ENCODE measurements at places on chromosomes 3 and 15.

DNA sequence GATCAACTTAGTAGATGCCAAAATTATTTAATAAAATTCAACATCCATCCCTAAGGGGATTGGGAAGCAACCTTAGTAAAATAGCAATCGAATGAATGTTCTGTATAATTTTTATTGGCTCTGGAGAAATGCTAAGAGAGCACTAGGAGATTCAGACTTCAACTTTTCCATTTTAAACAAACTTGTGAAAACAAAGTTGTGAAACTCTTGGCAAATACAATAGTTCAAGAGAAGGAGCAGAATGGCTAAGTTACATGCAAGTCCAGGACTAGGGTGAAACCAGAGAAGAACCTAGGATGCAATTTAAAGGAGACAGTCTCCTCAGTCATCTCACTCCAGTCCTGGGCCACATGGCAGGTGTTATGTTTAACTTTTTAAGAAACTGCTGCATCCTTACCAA, 16.7 kb upstream of the ZNF280D start:
- no peak for DNase-seq

DNA sequence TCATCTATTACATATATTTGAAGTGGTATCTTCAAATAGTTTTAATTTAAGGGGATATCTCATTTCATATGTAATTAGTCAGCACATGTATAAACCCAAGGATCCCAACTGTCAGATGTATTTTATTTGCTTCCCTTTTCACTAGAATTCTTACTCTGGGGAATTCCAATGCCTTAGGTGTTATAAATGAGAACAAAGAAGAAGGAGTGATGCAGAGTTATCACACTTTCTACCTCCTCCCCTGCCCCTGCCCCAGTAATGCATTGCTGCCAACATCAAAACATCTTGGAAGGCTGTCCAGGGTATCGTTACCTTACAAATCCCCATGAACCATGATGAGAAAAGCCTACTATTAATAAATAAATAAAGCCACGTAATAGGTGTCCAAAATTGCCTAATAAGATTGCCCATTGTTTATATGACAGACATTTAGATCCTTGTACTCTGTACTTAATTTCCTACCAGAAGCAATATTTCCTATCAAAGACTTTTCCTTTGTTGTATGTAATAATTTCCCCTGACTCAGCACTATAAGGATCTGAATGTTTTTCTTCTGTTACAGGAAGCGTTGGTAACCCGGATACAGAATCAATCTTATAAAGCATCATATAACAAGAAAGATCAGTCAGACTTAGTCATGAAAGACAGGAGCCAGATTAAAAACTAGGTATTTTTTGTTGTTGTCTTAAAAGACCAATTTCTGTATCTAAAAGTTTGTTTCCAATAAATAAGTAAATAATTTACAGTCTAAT, 38.8 kb downstream of the CBLB start:
- peak; percentile 64 for DNase-seq

DNA sequence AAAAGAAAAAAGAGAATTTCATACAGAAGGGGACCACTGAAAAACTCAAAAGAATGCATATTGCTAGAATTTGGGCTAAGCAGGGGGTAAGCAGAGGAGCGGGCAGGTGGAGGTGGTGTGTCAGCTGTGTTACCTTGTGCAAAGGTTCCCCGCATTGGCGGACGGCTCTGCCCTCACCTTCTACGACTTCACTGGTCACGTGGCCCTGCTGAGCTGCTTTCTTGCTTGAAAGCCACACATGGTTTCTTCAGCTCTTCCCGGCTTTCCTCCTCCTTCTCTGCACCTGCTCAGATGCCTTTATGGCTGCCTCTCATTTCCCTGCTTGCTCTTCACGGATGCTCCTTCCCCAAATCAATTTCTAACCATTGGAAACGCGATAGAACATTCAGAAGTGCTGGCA, 30.5 kb downstream of the FAH start:
- DNase-seq: no peak

- DNase-seq: no peak
These were observed 171.1 kb upstream of the TLE3 start for GRCh38 chr15:70268698-70269251.

GRCh38 chr3:69542089-69542804, 156.4 kb upstream of the FRMD4B start:
- DNase-seq: no peak

GRCh38 chr3:106001923-106002322, 133.1 kb upstream of the CBLB start:
- DNase-seq: no peak

DNA sequence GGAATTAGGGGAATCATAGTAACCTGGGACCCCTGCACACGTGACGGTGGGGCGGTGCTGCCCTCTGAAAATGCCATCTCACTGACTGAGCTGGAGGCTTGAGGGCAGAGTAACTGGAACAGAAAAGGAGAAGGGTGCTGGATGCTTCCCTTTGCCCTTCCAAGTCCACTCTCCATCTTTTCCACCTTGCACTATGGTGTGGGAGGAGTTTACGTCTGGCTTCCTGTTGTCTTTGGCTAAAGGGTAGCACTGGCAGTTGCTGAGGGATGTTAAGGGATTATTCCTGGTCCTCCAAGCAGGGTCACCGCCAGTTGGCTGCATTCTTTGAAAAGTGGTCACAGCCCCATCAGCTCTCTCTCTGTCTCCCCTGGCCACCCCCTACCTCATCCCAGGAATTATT, 129.4 kb upstream of the SNTN start:
- no peak for DNase-seq

- no peak for DNase-seq
These were observed 2.5 kb downstream of the NT5DC2 start for GRCh38 chr3:52530918-52531826.

DNA sequence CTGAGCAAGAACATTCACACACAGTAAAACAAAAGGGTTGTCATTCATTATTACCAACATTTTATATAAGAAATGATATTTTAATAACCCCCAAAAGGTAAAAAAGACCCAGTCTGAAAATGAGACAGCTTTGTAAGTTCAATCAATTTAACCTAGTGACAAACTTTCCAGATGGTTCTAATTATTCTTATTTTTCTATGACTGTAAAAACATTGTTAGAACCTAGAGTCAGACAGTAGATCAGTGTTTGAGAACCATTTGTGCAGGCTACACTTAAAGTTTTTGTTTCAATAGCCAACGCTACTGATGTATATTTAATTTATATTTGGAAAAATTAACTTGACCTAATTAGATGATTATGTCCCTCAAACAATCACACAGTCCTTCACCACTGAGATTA, 708.4 kb upstream of the CBLB start:
- DNase-seq: no peak

- no peak for DNase-seq
These were observed 751 bp upstream of the DCLK3 start for GRCh38 chr3:36765104-36765503.

DNA sequence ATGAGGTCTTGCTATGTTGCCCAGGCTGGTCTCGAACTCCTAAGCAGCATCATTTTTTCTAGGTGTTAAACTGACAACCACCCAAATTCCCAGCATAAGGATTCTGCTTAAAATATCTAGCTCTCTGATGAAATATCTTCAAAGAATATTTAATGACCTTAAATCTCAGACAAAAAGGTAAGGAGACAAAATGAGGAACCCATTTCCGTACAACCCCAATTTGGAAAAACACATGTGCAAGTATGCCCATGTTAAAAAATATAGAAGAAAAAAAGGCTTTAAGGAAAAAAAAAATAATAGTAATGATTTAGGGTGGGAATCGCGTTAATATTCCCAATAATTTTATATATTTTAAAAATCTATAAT, 1.4 kb upstream of the SACM1L start:
- peak; percentile 27 for DNase-seq

DNA sequence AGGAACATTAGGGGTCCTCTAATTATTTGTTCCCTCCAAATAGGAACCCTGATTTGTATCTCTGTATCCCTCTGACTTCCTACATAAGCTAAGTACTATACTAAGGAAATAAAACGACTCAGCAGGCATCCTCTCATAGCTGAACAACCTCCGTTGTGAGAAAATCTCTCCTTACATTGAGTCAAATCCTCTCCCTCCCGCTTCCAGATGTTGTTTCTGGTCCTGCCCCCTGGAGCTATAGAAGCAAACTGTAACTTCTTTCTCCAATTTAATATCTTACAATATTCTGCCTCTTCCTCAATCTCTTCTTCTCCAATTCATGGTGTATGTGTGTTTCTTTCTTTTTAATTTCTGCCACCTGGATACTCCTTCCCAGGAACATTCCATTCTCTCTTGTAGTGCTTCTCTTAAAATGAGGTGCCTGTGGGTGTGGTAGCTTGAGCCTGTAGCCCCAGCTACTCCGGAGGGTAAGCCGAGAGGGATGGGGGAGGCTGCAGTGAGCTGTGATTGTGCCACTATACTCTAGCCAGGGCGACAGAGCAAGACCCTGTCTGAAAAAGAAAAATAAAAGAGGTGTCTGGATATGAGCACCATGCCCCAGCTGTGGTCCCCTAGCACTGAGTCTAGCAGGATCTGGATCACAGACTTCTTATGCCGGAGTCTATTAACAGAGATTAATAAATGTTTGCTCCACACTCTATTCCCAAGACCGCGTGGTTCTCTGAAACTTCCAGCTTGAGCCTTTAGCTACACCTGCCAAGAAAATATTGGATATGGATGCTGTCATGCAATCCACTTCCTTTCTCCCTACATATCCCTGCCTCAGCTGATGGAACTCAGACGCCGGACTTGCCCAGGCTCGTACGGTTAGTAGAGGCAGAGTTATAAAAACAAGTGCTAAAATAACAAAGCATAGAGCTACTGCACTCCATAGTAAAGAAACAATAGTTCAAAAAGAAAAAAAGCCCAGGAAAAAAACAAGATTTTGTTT, 42.9 kb upstream of the NEO1 start:
- no peak for DNase-seq

DNA sequence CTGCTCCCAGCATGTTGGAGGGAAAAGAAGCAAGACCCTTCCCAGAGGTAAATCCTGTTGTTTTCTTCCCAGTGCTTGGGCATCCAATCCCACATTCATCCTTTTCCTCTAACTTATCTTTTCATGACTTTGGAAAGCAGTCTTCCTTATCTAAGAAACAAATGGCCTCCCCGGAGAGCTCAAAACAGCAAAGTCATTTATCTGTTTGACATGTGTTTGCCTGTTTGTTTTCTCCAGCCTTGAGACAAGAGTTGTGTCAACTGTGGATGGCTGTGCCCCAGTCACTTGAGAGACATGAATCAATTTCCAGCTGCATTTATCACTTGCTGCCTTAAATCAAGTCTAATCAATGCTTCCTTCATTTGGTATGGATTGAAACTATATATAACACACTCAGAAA, 103.9 kb downstream of the SHQ1 start:
- DNase-seq: no peak

GRCh38 chr3:157824281-157824680, 281.9 kb downstream of the SHOX2 start:
- DNase-seq: no peak

- DNase-seq: no peak
These were observed 127.9 kb downstream of the SQOR start for GRCh38 chr15:45762726-45763125.

DNA sequence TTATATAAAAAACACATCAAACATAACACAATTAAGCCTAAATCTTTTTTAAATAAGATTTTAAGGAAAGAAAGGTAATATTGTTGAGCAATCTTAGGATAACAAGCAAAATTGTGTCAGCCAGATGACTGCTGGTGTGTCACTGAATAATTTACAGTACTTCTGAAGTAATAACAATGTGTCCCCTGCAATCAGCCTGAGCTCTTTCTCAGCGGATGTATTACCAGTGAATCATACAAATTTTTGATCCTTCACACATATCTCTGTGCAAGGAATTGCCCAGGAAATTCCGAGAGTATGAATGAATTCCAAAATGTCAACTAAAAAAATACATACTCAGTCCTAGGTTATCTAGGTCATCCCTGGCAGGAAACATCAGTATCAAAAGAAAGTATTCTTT, 76.6 kb upstream of the PTX3 start:
- DNase-seq: peak; percentile 94

DNA sequence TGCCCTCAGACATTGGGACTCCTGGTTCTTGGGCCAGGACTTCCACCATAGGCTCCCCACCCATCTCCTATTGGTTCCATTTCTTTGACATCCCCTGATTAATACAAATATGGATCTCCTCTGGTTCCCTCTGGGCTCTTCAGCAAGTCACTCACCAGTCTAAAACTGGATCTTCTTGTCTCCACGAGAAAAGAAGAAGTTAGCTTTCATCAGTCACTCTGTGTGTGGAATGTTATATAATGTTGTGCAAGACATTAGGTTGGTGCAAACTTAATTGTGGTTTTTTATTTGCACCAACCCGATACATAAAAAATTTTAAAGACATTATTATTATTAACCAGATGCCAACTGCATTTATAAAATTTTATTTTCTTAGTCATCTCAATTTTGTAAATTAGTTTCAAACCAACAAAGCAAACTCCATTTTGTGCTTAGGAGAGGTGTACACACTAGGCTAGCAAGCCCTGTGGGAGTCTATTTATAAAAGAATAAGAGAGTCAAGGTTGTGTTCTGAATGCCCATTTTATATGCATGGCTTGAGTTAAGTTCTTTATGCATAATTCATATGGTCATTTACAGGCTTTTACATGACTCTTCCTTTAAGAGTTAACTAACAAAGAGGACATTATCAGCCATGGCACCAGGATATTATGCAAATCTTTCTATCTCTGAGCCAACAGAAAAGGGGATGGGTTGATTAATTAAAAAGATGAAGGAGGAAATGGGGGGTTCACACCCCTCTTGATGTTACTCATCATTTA, 35.1 kb upstream of the IL12A start:
- DNase-seq: no peak

DNA sequence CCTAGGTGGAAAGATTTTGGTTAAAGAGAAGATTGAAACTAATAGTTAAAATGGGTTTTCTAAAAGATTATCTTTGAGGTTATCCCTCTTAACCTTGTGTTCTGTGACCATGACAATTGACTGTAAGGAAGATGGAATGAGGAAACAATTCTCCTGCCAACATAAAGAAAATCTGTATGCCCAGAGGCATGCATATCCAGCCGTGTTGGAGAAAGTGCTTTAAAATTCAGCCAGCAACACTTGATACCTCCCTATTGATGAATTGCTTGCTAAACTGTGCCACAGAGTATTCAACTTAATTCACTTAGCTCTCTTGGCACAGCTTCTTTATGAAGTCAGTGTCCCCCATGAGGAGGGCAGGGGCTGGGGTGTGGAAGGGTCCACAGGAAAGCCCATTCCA, 203.5 kb downstream of the UBE2E2 start:
- peak; percentile 27 for DNase-seq

DNA sequence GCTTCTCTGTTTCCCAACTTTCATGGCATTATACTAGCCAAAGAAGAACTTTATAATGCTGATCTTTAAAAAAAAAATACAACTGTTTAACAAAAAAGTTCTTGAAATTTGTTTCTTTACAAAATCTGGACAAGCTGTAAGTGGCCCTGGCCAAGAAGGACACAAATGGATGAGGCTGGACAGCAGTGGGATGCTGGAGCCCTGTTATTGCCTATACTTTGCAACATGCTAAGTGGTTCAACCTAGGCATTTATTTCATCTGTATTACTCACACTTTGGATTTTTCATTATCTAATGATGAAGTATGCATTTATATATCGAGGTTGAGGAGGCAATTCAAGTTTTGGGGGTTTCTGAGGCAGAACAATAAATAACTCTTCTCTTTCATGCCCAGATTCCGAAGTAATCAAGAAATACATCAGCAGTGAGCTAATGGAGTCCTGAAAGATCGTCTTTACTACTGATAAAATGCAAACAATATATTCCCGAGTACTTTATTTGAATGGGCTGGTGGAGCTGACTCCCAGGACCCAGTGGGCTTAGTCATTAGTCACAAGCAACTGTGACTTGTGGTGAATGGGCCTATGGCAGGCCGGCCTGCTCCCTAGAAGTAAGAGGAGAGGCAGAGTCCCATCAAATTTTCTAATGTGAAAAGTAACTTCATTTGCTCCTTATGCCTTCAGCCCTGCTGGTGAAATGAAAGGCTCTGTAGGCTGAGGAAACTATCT, 177.3 kb upstream of the DPH6 start:
- no peak for DNase-seq

GRCh38 chr15:31799715-31800321, 230.5 kb upstream of the CHRNA7 start:
- peak; percentile 35 for DNase-seq
